ENCODE measurements at places on chromosomes 13 and 19.
A peak's percentile ranks its signal among the peaks of the same experiment; 100 is the strongest.

- DNase-seq, result no peak
These were observed 6.7 kb upstream of the INAFM1 start for GRCh38 chr19:47268028-47268427.

- no peak for DNase-seq
These were observed 35.4 kb upstream of the ONECUT3 start for GRCh38 chr19:1717970-1718264.

DNA sequence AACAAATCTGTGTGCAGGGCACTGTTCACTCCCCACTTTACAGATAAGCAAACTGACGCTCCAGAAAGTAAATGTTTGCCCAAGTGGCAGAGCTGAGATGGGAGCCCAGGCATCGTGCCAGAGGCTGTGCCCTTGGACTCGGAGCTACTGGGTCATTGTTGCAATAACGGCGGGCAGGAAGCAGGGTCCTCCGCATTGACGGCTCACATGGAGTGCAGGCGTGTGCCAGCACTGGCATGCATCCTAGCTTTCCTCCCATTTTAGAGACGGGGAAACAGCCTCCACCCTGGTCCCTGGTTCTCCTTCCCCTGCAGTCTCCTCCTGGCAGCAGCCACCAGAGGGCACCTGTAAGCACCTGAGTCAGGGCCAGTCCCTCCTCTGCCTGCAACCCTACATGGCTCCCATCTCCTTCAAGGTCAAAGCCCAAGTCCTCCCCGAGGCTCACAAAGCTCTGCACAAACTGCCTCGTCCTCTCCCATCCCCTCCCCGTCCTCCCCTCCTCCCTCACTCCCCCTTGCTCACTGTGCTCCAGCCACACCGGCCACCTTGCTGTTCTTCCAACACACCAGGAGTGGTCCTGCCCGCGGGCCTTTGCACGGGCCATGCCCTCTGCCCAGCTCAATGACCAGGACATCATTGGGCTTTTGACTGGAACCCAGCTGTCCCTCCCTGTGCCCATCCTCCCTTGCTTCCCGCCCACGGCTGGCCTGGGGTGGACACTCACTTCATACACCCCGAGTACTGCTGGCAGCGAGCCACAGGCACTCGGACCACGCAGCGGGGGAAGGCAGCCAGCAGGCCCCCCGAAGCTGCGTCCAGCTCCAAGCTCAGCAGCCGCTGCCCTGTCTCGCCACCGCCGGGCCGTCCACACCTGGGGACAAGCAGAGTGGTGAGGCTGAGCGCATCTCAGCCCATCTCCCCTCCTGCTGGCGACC lies 7.7 kb upstream of the LRG1 start:
- DNase-seq, result no peak

- no peak for DNase-seq
These were observed 7.2 kb upstream of the RHPN2 start for GRCh38 chr19:33071887-33072286.

DNA sequence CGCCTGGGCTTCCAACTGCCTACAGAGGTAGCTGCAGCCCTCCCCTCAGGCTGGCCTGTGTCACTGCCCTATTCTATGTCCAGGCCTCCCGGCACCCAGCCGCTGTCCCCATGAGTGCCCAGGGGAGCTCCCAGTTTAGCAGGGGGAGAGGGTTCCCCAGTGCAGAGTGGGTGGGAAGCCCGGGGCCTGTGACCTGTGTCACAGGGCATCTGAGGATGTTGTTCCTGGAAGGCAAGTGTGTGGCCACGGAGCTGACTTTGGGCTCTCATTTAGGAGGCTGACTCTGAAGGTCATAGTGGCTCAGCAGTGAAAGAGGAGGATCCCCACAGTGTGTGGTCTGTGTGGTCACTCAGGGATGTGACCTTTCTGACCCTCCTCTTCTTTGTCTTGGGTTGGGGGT lies 25.1 kb downstream of the PPP1R37 start:
- DNase-seq, result no peak

DNA sequence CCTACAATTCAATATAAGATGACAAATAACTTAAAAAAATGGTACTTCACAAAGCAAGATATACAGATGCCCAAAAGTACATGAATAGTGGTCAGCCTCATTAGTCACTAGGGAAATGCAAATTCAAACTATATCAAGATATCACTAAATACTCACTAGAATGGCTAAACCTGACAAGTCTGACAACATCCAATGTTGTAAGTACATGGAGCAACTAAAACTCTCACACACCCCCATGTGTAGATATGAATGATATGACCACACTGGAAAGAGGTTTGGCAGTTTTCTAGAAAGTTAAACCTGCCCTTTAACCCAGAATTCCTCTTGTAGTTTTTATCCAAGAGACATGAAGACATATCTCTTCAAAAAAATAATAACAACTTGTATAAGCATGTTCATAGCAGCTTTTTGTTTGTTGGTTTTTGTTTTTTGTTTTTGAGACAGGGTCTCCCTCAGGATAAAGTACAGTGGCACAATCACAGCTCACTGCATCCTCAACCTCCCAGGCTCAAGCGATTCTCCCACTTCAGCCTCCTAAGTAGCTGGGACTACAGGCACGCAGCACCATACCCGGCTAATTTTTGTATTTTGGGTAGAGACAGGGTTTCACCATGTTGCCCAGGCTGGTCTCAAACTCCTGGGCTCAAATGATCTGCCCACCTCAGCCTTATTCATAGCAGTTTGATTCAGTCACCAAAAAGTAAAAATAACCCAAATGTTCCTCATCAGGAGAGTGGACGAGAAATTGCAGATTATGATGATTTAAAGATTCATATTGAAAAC lies 55.1 kb downstream of the RFX2 start:
- no peak for DNase-seq

GRCh38 chr19:33613620-33614000 lies 8.1 kb upstream of the CHST8 start:
- no peak for DNase-seq

DNA sequence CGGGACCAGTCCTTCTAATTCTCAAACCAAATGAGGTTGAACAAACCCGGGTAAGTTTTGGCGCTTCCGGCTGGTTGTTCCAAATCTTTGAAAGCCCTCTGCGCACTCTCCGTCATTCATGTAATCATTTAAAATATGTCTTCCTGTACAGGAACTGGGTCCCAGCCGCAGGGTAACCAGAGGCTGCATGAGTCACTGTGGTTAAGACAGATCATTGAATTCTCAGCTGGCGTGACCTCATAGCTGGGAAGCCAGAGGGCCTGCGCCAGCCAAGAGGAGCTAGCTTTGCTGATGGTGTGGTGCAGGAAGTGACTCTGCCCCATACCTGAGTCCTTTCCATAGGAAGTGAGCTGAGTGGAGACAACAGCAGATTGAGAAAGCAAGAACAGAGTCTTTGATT lies 135.2 kb downstream of the TSHZ3 start:
- peak; percentile 67 for DNase-seq

DNA sequence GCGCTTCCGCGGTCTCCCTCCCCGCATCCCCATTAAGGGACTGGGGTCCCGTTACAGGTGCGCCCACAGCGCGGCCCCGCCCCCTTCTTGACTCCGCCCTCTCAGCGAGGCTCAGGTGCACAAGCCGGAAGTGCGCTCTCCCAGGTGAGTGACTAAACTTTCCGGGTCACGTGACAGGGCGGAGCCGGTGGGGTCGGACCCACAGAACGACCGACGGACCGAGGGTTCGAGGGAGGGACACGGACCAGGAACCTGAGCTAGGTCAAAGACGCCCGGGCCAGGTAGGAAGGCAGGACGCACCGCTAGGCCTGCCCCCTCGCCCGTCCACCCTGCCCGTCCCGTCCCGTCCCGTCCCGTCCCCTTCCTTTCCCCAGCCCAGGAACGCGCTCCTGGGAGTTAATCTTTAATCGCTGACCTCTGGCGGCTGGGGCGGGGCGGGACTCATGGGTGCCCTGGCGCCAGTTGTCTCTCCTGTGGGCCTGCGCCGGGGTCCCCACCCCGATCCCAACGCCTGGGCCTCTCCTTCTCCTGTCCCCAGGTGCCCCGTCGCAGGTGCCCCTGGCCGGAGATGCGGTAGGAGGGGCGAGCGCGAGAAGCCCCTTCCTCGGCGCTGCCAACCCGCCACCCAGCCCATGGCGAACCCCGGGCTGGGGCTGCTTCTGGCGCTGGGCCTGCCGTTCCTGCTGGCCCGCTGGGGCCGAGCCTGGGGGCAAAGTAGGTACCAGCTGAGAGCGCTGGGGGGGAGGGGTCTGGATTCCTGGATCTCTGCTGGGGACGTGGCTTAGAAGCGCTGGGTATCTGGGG lies at the start of gene CRB3:
Gene CRB3 (plus strand): TSS at position 202 of the 804 bp plus-strand sequence. CDS start 431 bp downstream, at position 633.
- DNase-seq, result peak; percentile 43

DNA sequence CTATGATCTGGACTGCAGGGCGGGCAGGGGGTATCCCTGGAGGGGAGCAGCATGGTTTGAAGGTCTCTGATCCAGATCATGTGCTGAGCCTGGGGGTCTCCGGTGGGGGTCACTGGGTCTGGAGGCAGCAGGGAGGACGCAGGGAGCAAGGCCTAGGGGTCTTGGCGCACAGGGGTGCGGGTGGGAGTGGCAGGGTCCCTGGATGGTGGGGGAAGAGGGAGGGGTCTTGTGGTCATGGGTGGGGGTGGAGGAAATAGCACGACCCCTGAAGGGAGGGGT lies 1.9 kb downstream of the BTBD2 start:
- no peak for DNase-seq

DNA sequence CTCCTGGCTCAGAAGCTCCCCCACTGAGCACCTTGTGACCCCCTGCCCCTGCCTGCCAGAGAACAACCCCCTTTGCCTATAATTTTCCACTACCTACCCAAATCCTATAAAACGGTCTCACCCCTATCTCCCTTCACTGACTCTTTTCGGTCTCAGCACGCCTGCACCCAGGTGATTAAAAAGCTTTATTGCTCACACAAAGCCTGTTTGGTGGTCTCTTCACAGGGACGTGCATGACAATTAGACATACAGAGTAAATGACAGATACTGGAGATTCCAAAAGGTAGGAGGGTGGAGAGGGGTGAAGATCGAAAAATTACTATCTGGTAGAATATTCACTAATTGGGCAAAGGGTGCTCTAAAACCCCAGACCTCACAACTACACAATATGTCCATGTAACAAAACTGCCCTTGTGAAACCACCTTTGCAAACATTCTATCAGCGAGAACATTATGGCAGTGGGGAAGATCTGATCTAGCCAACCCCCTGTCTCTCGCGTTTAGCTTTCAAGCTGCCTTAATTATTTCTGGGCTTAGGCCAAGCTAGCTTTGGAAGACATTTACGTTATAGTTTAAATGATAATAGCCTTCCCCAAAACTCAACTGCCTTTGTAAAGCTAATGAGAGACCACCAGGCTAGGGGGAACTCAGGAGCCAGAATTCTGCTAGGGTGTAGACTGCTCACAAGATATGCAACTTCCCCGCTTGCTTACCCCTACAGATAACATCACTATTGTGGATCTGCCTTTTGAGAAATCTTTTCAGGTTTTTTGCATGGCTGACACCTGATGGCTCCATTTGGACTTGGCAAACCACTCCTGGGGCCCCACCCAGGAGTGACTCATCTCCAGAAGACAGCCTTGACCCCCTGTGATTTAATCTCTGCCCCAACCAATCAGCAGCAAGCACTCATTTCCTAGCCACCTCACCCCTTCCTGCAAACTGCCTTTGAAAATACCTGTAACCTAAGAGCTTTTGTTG lies 1534.0 kb upstream of the SPRY2 start:
- DNase-seq, result no peak
